Hypothalamus (tissue), 51 donors: ENCODE measurements at places on chromosomes 12 and 14.

DNA sequence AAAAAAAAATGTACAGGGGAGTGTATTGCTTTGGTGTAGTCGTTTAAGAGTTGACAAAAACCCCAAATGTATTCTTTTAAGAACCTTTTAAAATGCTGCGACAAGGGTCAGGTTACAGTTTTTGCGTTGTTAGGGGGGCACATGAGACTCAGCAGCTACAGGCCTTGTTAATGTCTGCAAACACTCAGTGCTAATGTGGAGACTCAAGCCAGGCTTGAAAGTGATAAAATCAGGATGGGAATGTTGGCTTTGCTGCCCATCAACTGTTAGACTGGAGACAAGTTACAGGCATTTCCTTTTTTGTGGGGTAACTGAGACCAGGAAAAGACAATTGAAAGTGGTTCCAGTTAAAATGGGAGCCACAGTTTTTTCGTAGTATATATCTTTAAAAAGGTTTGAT, 84.8 kb downstream of the PRKCH start:
- no peak for DNase-seq

DNA sequence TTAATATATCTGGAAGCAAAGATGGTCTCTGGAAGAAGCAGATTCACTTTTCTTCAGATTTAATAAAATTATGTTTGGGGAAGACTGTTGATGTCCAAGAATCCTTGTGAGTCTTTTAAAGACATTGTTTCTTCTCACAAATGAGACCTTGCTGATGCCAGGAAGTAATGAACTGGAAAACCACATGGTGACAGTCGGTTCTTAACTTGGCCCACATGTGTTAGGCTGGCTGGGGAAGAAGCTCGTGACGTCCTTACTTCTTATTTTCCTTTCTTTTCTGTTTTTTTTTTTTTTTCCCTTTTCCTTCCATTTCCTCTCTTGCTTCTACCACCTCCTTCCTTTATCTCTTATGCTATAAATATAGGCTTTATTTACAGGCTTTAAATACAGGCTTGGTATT, 950.2 kb downstream of the BCL11B start:
- no peak for DNase-seq

DNA sequence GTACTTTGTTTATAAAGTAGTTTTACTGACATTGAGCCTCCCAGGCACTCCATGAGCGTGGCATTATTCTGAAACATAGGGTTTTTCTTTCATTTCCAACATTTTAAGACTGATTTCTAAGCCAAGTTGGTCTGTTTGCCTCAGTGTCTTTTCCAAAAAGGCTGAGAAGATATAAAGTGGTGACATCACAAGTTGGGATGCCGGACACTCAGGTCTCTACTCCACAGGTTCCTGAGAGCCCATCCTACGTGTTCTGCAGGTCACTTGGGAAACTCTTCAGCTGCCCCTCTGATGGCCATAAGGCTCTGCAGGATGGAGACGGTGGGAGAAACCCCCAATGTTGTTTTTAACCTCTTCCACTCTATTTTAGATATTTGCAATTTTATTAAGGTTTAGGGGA, 6.0 kb downstream of the RFX4 start:
- no peak for DNase-seq

DNA sequence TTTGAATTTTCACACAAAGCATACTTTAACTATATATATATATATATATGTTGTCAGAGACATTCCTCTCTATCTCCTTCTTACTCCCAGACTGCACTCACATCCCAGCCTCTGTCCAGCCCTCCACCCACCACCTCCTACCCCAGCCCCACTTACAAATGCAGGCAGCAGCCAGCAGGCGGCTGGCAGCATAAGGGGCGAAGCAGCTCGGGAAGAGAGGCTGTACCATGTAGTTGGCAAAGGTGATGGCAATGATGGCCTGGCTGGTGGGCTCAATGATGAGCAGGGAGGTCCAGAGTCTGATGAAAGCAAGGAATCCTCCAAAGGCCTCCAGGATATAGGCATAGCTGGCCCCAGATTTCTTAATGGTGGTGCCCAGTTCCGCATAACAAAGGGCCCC, 2.5 kb downstream of the SLC7A7 start:
- DNase-seq = no peak

DNA sequence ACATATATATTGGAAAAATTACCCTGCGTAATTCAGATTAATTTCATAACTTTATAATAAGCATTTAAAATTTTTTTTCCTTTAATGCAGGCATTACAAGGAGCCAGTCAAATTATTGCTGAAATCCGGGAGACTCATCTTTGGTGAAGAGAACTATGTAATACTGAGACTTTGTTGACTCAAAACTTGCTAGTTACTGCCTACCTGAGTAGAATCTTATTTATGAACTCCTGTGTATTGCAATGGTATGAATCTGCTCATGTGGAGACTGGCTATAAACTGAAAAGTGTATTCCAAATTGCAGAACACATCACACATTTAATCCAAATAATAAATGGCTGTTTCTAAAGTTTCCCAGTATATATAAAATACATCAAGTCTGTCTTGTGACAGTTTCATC, 12.4 kb downstream of the YARS2 start:
- no peak for DNase-seq

DNA sequence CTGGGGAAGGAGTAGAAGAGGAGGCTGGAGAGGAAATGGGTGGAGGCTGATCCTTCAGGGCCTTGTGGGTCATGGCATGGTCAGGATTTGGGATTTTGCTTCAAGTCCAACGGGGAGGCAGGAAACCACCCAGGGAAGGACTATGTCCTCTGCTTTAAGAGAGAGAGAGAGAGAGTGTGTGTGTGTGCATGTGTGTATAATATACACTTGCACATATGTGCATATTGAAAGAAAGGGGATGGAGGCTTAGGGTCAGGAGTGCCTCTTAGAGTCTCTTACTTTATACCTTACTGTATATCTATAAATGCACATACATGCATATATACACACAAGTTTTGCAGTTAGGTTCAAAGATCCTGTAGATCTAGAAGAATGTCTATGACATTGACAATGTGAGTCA, 94.8 kb downstream of the RGS6 start:
- DNase-seq = no peak

DNA sequence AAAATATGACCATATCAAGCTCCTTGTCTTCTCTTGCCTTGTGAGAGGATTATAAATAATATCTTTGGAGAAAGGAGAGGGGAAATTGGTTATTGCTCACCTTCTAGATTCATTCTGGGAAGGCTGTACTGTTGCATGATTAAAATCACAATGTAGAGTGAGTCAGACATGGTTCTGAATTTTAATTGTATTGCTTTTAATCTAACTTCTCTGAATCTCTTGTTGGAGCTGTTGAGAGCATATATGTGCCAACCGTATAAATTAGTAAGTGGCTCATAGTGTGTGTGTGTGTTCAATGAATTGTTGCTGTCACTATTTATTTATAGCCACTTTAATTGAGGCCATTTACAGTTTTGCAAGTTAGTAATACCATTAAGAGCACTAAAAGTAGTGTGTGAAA, 56.1 kb downstream of the KCNJ8 start:
- DNase-seq = no peak

DNA sequence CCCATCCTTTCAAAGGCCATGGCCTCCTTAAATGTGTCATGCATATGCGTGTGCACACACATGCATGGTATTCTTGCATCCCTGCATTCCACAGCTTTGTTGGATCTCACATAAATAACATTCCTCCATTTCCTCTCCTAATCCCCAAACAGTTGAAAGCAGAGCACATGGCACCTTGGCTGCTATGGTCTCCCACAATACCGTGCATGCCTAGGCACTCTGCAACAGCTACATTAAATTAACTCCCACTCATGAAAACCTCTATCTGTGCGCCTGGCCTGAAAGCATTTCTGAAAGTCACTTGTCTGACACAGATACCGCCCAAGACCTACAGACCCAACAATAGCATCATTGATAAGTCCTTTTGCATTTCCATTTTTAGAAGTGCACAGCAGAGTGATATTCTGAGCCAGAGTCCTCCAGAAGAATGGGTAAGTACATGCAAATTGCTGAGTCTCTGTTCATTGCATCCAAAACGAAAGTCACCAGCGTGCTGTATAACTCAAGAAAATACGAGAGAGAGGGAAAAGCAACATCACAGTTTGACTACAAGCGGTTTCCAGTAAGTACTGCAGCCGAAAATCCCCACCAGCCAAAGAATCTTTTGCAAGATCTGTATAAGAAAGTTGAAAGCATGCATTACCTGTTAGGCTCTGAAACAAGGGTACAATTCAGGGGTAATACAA, 436 bp downstream of the ASB2 start:
- DNase-seq = no peak

- no peak for DNase-seq
Measured at GRCh38 chr12:94208622-94208966, 60.2 kb downstream of the PLXNC1 start.

GRCh38 chr14:99342204-99342603, 70.2 kb upstream of the BCL11B start:
- DNase-seq = no peak

- no peak for DNase-seq
Measured at GRCh38 chr12:8697120-8697475, 693 bp upstream of the RIMKLB start.

DNA sequence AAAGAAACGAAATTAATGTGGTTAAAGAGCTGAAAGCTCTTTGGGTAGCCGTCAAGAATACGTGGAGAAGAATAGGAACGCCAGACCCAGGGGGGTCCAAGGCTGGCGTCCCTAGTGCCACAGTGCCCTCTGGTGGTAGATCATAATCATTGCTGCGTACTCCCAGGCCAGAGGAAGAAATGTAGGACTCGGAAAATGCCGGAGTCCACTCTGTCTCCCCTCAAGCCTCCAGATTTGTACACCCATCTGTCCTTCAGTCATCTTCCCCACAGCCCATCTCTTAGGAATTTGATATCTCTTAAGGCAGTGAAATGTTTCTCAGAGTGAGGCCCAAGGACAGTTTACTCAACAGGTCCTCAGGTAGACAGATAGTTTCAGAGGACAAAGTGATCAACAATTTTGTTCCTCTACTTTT, 25.4 kb upstream of the PLEKHG6 start:
- DNase-seq = no peak

- DNase-seq = no peak
Measured at GRCh38 chr12:116125956-116126566, 151.4 kb downstream of the MED13L start.

GRCh38 chr12:57488402-57489156, 711 bp downstream of the MARS1 start:
- DNase-seq = no peak

- no peak for DNase-seq
Measured at GRCh38 chr12:116515684-116516083, 43.5 kb upstream of the MAP1LC3B2 start.

DNA sequence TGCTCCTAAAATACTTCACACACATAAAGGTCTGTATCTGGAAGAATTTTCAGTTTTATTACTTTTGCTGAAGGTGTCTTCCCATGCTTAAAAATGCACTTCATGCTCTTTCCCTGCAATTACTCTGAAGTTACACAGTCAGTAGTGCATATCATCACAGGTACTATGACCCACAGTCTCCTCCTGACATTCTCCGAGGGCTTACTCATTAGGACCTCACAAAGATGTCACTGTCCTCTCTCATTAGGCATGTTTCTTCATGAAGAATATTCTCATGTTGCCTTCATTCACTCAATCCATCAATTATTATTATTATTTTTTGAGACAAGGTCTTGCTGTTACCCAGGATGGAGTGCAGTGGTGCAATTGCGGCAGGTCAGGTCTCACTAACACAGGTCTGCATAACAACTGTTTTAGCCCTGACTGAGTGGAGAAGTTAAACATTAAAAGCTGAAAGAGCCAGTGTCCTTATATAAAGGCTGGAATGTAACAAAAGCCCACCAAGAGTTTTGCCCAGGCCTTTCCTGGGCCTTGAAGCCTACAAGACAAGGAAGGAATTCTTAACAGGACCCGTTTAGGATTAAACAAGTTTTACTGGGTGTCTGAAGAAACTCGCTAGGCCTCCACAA, 119.5 kb upstream of the WSCD2 start:
- no peak for DNase-seq
